ENCODE measurements at places on chromosomes 7 and 10.

DNA sequence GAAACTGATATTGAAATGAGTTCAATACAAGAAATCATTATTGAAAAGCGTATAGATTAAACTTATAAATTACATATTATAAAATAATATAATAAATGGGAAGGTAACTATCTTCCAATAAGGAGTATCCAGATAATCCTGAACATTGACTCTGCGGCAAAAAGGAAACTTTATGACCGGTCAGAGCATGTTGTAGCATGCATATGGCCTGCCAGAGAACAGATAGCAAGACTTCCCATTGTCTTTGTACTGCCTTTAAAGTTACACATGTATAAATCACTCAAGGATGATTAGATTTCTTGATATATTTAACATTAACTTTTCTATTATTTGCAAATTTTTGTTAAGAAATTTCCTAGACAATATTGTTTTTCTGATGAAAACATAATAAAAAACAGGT lies 56.2 kb upstream of the ETV1 start:
- no peak for DNase-seq

GRCh38 chr7:50562136-50562535 lies 3.1 kb downstream of the DDC start:
- DNase-seq: no peak

DNA sequence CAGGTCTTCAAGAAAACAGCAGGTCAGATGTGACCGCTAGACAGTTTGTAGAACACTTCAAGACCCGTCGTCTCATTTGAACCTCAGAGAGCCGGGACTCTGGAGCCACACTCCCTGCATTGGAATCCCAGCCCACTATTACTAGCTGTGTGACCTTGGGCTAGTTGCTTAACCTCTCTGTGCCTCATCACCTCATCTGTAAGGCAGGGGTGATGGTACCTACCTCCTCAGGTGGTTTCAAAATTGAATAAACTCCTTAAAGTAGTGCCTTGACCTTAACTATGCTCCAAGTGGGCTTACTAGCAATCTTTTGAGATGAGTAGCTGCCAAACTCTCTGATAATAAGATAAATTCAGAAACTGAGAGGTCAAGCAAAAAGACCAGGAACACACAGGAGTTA lies 43.8 kb downstream of the OGDH start:
- no peak for DNase-seq

- DNase-seq: no peak
Measured at GRCh38 chr7:157807510-157807909, 470.7 kb downstream of the DNAJB6 start.

- no peak for DNase-seq
Measured at GRCh38 chr10:116017405-116017804, 255.6 kb downstream of the GFRA1 start.

DNA sequence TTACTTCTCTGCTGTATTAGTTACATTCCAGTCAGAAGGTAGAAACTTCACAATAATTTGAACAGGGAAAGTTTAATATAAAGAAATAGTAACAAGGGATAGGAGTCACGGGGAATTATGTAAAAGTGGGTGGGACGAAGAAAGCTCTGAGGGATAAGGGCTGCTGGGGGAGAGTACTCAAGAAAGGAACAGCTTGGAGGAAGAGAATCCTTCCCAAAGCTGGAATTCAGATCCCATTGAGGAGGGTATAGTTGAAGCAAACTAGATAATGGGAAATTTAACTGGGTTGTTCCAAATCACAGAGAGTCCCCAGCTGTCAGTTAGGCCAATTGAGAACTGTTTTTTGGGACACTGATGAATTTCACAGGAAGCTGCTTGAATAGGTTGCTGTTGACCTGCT lies 53.2 kb upstream of the MACC1 start:
- no peak for DNase-seq

DNA sequence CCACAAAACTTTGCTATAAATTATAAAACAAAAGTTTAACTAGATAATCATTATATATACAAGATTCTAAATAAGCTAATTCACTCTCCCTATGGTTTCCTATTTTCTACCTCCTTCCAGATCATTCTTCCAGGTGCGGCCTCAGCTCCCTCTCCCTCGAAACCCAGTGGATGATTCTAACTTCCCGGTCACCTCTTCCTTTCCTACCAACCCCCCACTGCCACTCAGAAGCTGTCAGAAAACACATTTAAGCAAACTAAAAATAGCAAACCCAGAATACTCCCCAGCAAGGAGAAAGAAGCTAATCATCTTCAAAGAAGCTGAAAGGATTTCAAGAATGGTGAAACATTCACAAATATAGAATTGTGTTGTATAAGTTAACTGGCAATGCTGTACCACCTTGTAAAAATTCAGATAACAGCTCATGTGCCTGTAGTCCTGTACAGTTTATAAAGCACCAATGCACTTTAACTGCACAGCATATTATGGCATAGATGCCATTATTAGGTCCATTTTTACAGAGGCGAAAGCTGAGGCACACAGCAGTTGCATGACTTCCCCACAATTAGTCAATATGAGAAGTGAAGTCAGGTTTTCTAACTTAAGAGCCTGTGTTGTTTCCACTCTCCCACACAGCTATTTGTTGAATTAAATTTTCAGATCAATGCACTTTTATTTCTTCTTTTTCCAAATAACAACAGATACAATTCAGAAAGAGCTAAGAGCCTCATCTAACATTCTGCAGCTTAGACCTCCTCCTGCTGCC lies 13.7 kb upstream of the DNTT start:
- DNase-seq: no peak

DNA sequence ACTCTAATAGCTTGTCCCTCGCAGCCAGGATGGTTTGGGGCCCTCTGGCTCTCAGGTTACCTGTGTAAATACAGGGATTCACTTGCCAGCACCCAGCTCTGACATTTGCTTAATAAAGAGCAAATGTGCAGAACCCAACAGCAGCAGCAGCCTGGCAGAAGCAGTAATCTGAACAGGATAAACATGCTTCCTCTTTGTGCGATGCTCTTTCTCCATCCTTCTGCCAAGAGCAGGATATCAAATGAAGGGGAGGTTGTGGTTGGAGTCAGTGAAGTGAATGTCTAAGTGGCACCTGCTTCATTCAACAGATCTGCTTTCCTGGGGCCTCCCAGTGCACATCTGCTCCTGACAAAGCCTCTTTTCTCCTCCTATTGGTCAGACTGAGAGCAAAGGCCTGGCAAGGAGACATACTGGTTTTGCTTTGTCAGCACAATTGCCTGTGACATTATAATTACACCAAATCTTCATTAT lies 130.3 kb downstream of the NRF1 start:
- DNase-seq: no peak

DNA sequence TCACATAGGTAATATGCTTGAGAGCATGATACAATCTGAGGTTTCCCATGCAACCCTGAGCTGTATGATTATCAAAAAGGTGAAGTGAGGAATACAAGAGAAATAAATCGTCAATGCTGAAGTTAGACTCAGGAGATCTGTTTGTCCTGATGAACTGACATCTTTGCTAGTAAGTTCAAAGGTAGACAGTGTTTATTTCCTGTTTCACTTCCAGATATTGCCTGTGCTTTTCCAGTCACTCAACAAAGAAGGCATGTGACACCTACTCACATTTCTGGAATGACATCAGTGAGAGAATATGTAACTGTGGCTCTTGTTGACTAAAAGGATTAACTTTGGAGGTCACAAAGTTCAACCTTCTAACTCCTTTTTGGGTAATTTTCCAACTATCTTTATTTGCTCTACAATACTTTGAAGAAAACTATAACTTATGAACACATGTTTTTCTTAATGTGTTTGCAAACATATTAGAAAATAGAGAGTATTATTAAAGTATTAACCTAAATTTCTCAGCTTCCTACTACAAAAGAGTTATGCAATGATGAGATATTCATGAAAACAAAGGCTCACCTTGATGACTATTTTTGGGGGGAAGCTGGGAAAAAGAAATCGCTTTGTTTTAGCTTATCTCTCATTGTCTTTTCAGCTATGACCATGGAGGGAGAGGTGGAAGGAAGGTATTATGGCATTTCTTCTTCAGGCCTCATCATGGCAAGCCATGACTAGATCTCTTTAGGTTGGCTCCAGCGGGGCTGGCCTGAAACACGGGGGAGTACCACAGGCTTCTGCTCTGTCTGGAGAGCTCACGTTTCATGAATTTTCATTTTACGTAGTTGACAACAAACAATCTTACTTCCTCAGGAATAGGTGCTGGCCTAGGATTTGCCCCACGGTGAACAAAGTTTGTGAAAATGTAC lies 214.7 kb upstream of the SLC26A5 start:
- DNase-seq: peak; percentile 26

- DNase-seq: peak; percentile 43
Measured at GRCh38 chr10:3625959-3626751, 158.9 kb downstream of the KLF6 start.

DNA sequence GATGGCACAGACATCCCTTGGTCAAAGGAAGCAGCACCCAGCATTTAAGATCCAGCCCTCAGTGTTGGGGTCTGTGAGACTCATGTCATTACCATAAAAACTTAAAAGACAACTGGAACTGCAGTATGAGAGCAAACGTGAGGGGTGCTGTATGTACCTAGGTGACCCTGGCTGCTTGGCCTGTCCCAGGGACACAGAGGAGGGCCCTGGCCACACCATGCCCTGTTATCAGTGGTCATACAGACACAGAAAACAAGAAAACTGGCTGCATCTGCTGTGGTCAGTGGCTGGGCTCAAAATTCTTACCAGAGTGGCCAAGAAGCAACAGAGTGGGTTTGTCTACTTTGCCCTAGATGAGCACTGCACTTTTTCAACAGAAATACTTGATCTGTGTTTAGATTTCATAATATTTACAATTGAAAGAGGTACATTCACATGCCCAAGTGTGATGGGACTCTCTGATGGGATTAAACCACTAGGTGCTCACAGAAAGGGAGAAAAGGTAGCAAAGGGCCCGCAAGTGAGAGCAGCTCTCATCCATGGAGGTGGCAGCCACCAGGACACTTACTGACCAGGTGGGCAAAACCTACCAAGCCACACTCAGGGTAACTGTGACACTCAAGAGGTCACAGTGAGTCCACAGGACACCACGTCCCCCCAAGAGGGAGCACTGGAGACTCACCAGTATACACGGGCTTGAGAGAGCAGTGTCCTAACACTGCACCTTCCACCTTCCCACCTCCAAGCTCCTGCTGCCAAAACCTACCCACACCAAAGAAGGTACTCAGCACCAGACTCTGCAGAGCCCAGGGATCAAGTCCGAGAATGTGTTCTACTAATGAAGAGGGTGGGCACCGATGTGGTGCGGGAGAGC lies 68.1 kb upstream of the CAMK2B start:
- DNase-seq: no peak

DNA sequence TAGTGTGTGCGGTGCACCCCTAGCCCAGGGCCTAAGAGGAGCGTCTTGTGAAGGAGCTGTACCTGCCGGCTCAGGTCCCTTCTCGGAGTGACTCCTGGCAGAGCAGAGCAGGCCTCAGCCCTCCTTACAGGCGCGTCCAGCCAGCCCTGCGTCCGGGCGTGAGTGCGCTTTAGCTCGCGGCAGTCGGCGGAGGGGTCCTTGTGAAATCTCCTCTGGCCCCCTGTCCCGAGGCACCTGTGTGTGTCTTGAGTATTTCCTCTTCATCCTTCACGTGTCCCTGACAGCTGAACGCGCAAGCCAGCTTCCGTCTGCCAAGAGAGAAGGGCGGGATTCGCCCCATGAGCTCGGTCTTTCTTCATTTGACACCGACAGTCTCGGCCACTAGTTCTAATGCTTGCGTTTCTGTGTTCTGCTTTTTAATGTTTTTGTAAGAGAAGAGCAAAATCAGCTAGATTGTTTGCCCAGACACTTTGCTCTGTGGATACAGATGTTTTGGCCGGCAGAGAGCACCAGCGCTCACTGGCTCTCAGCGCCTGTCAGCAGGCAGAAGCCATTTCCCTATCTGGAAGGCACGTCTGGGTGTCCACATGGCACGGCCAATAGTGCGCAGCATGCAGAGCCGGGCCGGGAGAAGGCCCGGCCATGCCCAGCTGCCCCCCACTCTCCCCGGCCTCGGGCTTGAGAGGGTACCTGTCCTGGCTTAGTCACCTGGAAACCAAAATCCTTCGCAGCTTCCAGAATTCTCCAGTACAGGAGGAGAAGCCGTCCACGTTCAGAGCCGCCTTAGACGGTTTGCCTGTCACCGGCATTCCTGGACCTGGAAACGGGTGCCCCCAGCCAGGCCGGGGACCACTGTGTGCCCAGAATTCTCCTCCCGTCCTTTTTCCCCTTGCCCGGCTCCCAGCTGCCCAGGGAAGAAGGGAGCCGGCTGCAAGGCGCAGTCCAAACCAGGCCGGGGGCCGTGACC lies 7.0 kb downstream of the GET4 start:
- DNase-seq: no peak

- no peak for DNase-seq
Measured at GRCh38 chr7:95951997-95952795, 179.8 kb downstream of the DYNC1I1 start.

- no peak for DNase-seq
Measured at GRCh38 chr7:146290746-146291145, 174.1 kb downstream of the CNTNAP2 start.
